ENCODE measurements at places on chromosomes 5 and 9.

- no peak for DNase-seq
These were observed 140.0 kb downstream of the MUSK start for GRCh38 chr9:110808599-110808980.

- peak; percentile 95 for DNase-seq
These were observed 123.7 kb downstream of the C9orf50 start for GRCh38 chr9:129497005-129497812.

DNA sequence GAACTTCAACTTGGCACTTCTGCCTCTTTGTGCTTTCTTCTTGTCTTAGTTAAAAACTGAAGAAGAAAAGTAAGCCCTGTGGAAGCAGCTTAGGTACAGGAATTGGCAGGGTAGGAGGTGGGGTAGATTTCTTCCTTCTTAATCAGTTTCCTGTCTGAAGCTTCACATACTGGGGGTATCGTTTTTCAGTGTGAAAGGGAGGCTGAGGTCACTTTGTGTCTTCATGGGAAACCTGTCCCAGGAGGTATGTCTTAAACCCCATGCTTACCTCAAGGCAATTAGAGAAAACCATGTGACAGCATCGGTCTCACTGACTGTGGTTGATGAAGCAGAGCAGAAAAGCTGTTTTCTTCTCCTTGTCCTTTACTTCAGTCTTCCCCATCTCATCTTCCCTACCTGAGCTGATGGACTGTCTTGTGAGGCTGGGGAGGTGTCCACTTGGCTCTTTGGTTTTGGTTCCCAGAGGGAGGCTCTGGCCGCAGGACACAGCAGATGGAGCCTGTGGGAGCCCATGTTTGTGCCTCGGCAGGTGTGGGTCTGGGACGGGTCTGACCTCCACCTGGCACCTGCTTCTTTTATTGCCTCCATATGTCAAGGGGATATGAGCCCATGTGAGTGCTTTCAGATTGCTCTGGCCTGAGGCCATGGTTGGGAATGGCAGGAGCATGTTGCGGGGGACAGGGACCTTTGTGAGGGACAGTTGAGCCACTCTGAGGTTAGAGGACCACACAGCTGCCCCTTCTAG, 47.0 kb downstream of the SH3GL2 start:
- peak; percentile 96 for DNase-seq

DNA sequence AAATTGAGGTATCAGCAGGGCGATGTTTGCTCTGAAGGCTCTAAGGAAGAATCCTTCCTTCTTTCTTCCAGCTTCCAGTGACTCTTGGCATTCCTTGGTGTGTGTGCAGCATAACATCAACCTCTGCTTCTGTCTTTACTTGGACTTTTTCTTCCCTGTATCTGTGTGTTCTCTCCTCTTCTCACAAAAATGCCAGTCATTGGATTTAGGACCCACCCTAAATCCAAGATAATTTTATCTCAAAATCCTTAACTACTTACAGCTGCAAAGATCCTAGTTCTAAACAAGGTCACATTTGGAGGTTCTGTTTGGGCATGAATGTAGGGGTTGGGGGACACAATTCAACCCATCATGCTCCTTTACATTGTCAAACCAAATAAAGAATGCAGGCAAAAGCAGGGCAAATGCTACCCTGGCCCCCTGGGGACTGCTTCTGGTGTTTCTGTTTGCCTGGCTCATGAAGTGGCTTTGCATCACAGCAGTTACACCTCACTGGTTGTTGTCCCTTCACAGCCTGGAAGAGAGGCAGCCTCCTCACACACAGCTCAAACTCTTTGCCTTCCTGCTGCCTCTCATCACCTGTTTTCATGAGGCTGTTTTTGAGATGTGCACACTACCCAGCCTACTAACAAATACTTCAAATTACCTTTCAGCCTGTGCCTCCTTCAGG, 64.8 kb upstream of the PLCXD3 start:
- peak; percentile 9 for DNase-seq

DNA sequence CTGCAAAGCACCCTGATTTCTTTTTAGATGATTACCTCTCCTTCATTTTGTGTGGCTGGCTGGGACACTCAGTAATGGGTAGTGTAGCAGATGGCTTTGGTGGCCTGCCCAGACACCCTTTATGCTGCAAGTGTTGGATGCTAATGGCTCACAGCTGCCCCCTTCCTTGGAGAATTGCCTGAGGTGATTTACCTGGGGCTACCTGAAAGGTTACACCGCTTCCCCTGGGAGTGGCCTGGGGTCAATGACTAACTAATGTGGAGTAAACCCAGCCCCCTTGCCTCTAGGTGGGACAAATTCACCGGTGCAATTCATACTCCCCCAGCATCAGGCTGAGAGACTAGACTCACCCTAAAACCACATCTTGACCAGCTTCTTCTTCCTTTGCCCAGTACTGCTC, 23.5 kb upstream of the HAND1 start:
- peak; percentile 92 for DNase-seq

- peak; percentile 56 for DNase-seq
These were observed 19.1 kb downstream of the PTGS1 start for GRCh38 chr9:122389799-122390481.

- DNase-seq, result no peak
These were observed 46.1 kb upstream of the RNU6ATAC start for GRCh38 chr9:134210511-134210907.

DNA sequence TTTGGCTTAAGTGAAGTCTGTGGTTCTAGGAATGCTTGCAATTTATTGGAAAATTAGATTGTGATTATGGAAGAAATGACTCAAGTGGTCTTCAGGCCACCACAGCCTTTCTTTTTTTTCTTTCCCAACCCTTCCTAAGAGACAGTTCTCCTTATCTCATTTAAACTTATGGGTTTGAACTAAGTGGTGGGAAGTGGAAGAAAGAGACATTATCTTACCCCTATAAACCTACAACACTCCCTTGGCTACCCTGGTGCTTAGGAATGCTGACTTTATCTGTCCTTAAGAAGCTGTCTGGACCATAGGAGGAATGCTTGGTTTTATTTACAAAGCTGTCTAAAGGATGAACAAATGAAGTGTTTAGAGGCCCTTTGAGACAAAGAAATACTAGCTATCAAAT, 5.1 kb upstream of the ERAP1 start:
- no peak for DNase-seq

All from NCI-H69 (cell line).